ENCODE measurements at places on chromosomes 11 and 22. TPM values are rescaled to one million over a fixed set of nuclear protein-coding genes. Genes with fewer than 3 reads are reported as not detected.

The NPAS4 gene
- not detected for total RNA-seq

The SSH3 gene
- total RNA-seq: 8.6 TPM

The BDNF gene
- 78.3 TPM for total RNA-seq

The TTLL1 gene
- total RNA-seq: 2.7 TPM

The MISFA gene
- total RNA-seq: 1.1 TPM

The RPS6KB2 gene
- total RNA-seq: 23.6 TPM

The AIFM3 gene
- 0.98 TPM for total RNA-seq

The C1QTNF6 gene
- 2.7 TPM for total RNA-seq

The SLC37A2 gene
- 0.17 TPM for total RNA-seq

- DNase-seq: no peak
Observed at GRCh38 chr11:11604370-11604990, 17.3 kb downstream of the GALNT18 start.

- DNase-seq: no peak
Observed at GRCh38 chr11:6610591-6610990, 1.4 kb downstream of the TAF10 start.

DNA sequence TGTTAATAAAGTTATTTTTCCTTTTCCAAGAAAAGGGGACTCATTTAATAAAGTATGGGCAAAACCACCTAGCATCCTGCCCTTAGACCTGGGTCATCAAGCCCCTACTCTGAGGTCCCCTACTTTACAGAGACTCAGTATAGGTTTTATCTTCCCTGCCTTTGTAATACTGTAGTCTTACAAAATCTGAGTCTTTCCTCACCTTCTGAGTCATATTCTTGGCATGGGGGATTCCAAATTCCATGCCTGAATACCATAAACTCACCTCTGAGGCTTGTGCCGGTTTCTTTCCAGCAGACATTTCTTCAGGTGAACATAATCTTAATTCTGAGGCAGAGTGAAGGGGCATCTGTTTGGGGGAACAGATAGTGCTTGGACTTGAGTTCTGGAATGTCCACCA is 282.5 kb downstream of the KCNA4 start:
- no peak for DNase-seq

- no peak for DNase-seq
Observed at GRCh38 chr11:2688381-2689231, 11.2 kb downstream of the KCNQ1OT1 start.

- DNase-seq: peak; percentile 25
Observed at GRCh38 chr11:45872651-45873356, 12.6 kb upstream of the MAPK8IP1 start.

DNA sequence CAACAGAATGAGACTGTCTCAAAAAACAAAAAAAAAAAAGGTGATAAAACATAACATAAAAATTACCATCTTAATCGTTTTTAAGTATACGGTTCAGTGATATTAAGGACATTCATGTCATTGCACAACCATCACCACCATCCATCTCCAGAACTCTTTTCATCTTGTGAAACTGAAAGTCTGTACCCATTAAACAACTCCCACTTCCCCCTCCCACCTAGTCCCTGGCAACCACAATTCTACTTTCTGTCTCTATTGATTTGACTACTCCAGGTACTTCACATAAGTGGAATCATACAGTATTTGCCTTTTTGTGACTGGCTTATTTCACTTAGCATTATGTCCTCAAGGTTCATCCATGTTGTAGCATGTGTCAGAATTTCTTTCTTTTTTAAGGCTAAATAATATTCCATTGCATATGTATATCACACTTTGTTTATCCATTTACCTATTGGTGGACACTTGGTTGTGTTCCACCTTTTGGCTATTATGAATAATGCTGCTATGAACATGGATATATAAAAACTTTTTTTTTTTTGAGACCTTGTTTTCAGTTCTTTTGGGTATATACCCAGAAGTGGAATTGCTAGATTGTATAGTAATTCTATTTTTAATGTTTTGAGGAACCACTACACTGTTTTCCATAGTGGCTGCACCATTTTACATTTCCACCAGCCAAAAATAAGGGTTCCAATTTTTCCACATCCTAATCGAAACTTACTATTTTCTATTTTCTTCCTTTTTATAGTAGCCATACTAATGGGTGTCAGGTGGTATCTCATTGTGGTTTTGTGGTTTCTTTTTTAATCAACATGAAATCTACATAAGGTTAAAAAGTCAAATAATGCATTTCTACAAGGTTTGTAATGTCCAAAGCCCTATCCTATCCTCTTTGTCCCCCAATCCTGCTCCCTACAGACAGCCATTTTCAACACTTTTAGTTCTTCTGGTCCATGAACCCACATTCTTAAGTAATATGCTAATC is 23.4 kb upstream of the PIK3C2A start:
- DNase-seq: no peak

- no peak for DNase-seq
Observed at GRCh38 chr22:25976356-25976755, 192.9 kb upstream of the SEZ6L start.

DNA sequence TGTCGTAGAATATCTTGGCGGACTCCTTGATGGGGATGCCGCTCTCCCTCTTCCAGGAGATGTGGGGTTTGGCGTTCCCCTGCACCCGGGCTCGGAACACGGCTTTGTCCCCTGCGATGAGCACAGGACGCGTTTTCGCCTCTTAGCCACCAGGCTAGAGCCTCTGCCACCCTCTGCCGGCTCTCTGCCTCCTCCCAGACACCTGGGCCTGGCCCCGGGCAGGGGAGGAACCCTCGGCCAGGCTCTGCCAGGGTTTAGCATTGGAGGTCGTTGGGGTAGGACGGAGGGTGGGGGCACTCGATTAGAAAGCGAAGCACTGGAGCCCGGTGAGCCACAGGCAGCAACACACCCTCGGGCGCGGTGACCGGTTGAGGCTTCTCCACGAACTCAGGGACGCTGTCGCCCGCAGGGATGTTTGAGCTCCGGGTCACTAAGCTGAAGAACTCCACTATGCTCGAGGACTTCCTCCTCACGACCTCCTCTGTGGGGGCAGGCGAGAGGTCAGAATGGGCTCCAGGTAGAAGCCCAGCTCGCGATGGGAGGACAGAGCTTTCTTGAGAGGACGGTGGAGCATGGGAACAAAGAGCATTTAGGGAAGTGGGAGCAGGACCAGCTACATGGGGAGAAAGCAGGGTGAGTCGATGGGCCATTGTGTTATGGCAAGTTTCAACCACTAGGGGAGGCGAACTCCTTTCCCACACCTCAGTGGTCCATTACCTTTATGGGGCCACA is 4.3 kb downstream of the IGSF22 start:
- DNase-seq: no peak

DNA sequence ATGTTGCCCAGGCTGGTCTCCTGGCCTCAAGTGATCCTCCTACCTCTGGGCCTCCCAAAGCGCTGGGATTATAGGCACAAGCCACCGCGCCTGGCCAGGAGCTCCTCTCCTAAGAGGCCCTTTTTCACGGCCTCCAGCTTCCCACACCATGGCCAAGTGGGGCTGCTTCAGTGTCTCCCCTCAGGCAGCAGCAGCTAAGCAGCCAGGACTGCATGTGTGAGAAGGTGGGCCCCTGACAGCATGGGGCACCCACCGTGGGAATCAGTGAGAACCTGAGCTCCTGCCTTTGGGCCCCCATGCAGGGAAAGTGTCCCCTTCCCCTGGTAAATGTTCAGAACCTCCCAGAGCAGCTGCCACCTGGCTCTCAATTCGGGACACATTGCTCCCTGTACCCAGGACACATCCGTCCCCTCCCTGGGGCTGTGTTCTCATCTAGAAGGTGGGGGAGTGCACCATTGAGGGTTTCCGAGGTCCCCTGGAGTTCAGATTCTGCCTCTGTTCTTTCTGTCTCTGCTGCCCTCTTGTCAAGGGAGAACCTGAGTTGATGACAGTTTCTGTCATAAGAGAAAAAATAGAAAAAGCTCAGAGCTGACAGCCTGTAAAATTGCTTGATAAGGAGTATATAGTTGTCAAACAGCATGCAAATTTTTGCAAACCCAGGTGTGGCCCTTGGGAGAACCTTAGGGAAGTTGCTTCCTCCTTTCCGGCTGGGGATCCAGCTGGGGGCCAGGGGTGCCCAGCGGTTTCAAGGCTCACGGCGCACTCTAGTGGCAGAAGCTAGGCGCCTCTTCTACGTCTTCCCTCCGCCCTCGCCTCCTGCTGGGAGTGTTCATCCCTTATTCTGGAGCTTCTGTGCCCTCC is 29.7 kb downstream of the FAM83F start:
- peak; percentile 55 for DNase-seq

DNA sequence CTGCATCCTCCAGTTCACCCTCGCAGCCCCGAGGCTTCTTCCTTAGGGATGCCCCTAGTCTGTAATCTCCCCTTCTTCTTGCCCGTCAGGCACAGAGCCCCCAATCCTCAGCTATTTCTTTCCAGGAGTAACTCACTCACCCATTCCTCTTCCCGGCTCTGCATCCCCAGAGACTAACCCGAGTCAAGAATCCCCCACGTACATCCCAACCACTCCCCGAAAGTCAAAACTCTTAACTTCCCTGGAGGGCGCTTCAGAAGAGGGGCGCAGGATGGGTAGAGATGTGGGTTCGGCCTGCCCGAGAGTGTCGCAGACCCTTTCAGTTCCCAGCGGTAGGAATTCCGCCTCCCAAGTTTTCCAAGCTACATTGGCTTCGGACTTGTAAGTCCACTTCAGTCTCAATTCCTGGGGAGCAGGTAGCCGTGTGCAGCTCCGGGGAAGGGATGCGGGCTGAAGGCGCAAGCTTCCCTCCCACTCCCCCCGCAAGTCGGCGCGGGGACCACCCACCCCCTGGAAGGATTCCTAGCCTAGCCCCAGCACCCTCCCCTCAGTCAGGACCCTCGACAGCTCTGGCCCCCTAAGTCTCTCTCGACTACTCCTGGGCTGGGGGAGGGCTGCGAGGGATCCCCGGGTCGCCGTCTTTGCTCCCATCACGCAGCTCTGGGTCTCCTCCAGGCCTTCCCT is 871 bp downstream of the BDNF start:
- no peak for DNase-seq

DNA sequence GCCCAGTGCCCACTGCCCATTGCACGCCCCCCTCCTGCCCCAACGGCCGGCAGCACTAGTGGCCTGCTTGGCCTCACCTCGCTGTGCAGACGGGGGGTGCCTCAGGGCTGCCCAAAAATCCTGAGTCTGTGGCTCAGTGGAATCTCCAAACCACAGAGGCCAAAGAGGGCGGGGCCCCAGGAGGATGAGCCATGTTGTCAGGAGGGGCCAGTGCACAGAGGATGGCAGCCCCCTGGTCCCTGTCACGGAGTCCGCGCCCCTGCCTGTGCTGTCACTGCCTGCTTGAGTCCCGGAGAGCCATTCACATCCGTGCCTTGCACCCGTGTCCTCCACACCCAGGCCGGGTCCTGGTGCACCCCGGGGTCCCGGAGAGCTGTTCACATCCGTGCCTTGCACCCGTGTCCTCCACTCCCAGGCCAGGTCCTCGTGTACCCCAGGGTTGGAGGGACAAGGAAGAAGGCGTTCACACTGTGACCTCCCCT is 36.4 kb upstream of the MUC5AC start:
- no peak for DNase-seq

- DNase-seq: no peak
Observed at GRCh38 chr11:76781046-76781801, 1.9 kb upstream of the TSKU start.

- no peak for DNase-seq
Observed at GRCh38 chr22:39908737-39909136, 7.9 kb downstream of the GRAP2 start.

DNA sequence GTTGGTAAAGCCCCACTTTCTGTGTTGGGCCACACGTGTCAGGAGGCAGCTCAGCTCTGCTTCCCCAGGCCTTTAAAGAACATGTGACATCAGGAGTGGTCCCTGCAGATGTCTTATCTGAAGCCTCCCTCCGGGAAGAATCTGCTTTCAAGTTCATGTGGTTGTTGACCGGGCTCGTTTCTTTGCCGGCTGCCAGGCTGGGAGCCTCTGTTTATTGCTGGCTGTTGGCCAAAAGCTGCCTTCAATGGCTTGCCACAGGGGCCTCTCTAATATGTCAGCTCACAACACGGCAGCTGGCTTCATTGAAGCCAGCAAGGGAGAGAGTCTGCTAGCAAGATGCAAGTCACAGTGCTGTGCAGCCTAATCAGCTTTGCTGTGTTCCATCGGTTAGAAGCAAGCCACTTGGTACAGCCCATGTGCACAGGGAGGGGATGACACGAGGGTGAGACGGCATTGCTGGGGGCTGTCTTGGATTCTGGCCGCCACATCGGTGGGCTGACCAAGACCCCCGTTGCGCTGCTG is 14.6 kb downstream of the MRGPRF start:
- DNase-seq: no peak

DNA sequence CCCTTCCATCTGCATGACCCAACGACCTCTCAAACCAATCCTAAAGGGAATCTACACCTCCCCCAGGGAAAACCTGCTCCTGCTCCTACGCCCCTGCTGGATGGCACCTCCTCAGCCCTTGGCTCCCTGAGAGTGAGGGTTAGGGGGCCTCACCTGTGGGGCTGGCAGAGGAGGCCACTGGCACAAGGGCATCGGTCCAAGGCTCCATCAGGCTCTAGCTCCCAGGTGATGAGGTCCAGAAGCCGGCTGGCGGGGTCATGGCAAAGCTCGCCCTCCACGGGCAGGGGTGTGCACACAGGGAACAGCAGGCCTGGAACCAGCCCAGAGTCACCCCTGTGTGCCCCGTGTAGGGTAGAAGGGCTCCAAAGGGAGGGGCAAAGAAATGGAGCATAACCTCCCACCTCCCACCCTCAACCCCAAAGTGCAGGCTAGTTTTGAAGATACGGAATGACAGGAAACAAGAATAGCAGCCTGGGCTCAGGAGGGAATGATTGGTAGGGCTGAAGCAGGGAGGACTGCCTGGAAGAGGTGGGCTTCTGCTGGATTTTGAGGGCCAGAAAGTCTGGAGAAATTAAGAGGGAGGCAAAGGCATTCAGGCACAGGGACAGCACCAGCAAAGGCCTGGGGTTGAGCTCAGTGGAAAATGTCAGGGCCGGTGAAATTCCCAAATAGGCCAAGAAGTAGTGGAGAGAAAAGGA is 42.6 kb downstream of the DKK3 start:
- DNase-seq: no peak

DNA sequence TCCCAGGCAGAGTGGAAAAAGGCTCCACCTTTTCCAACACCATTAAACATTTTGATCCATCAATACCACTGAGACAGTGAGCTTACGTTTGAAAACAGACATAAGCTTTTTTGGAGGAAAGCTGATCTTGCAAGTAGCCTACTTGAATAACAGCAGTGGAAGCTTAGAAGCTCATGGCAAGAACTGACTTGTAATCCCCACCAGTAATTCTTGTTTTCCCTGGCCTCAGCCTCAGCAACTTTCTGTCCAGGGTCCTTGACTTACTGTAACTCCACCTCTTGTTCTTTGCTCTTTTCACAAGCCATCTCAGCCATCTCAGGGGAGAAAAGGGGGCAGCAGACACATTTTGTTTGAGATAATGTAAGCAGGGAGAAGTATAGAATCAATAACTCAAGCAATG is 12.3 kb upstream of the MPZL2 start:
- DNase-seq: no peak

- no peak for DNase-seq
Observed at GRCh38 chr11:72042064-72042745, 38.1 kb downstream of the NUMA1 start.

GRCh38 chr22:42581762-42582716 is 28.3 kb downstream of the SERHL2 start:
- peak; percentile 41 for DNase-seq

GRCh38 chr11:121426476-121427399 is 25.4 kb upstream of the SORL1 start:
- DNase-seq: no peak

GRCh38 chr11:133323354-133323753 is 208.9 kb downstream of the OPCML start:
- DNase-seq: no peak

- DNase-seq: no peak
Observed at GRCh38 chr22:33811686-33812085, 108.6 kb downstream of the LARGE1 start.

GRCh38 chr11:34358728-34359547 is 1.1 kb upstream of the ABTB2 start:
- peak; percentile 50 for DNase-seq

GRCh38 chr11:119730789-119731386 is 1.9 kb upstream of the NECTIN1 start:
- DNase-seq: no peak

Data from NCI-H460 (cell line).